ENCODE measurements at places on chromosomes 1 and 21.
A peak's percentile ranks its signal among the peaks of the same experiment; 100 is the strongest.

- DNase-seq: peak; percentile 42
Observed at GRCh38 chr1:19156676-19157075, 53.4 kb downstream of the UBR4 start.

- DNase-seq: no peak
Observed at GRCh38 chr1:42825036-42825851, 8.0 kb upstream of the SVBP start.

DNA sequence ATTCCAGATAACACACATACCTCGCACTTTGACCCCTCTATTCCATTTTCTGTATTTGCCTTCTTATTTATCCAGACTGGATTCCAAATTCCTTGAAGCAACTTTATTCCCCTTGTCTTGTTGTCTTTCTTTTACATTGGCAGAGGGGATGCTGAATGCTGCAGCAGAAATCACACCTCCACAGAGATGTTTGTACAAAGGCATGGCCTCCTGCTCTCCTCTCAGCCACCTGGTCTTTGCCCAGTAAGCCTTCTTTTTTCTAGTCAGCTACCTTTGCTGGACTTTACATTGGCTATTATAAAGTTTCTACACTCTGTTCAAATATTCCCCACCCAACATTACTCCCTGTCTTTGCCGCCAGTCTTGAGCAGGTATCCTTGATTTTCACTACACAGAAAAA, 75.1 kb downstream of the LAMC1 start:
- no peak for DNase-seq

GRCh38 chr1:216523449-216524190, 100.4 kb upstream of the USH2A start:
- no peak for DNase-seq

- DNase-seq: no peak
Observed at GRCh38 chr1:58497499-58497898, 49.0 kb downstream of the OMA1 start.

Data from left hindlimb (tissue), 1 donor.